ENCODE measurements at places on chromosomes 5 and 9.
A peak's percentile ranks its signal among the peaks of the same experiment; 100 is the strongest.

GRCh38 chr9:132671620-132672412, 1.6 kb downstream of the GTF3C4 start:
- DNase-seq, result peak; percentile 12

DNA sequence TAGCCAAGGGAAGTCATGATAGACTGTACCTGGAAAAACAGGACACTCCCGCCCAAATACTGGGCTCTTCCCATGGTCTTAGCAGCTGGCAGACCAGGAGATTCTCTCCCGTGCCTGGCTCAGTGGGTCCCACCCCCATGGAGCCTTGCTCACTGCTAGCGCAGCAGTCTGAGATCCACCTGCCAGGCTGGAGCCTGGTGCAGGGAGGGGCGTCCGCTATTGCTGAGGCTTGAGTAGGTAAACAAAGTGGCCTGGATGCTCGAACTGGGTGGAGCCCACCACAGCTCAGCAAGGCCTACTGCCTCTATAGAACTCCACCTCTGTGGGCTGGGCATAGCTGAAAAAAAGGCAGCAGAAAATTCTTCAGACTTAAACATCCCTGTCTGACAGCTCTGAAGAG, 10.1 kb upstream of the THG1L start:
- DNase-seq, result no peak

- peak; percentile 19 for DNase-seq
Measured at GRCh38 chr5:19608444-19609002, 379.5 kb downstream of the CDH18 start.

DNA sequence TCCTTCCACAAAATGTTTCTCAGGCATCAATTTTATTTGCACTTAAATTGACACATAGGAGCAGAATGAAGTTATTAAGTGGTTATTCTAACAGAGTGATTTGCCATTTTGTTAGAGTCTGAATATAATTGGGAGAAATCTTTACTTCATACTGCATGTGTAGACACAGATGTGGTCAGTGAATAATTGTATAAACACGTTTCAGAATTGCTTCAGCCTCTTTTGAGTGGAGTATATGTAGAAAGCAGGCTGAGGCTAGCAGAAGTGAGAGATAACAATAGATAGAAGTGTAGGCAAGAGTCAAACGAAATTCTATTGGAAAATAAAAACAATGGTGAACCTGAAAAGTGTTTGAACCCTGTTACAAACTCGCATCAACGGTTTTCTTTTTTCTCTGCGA, 270.7 kb downstream of the TMEM167A start:
- no peak for DNase-seq

DNA sequence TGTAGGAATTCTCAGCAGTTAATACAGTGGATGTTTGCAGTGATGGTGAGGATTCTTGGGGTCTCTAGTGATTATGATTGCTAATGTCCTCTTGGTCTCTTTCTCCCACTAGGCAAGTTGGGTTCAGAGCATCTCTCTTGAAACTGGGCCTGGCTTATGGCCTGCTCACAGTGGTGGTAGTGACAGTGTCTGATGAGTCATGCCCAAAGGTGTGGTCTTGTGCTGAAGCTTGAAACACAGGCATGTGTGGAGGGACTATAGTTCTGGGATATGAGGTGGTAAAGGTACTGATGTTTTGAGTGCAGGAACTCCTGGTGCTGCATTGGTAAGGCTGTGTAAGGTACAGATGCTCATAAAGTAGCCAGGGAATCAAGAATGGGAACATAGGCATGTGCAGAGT, 231.1 kb downstream of the FAM170A start:
- no peak for DNase-seq

GRCh38 chr5:121033334-121033733, 569.2 kb downstream of the PRR16 start:
- no peak for DNase-seq

GRCh38 chr5:73903169-73903568, 277.2 kb downstream of the ARHGEF28 start:
- no peak for DNase-seq

GRCh38 chr5:67222243-67223025, 25.8 kb upstream of the CD180 start:
- DNase-seq, result no peak

- DNase-seq, result no peak
Measured at GRCh38 chr5:161442471-161442870, 104.1 kb downstream of the GABRB2 start.

GRCh38 chr5:97980291-97980690, 793.2 kb upstream of the RGMB start:
- no peak for DNase-seq

GRCh38 chr9:130927995-130928900, 10.8 kb downstream of the FIBCD1 start:
- no peak for DNase-seq

- no peak for DNase-seq
Measured at GRCh38 chr5:137624786-137625349, 111.0 kb downstream of the KLHL3 start.

DNA sequence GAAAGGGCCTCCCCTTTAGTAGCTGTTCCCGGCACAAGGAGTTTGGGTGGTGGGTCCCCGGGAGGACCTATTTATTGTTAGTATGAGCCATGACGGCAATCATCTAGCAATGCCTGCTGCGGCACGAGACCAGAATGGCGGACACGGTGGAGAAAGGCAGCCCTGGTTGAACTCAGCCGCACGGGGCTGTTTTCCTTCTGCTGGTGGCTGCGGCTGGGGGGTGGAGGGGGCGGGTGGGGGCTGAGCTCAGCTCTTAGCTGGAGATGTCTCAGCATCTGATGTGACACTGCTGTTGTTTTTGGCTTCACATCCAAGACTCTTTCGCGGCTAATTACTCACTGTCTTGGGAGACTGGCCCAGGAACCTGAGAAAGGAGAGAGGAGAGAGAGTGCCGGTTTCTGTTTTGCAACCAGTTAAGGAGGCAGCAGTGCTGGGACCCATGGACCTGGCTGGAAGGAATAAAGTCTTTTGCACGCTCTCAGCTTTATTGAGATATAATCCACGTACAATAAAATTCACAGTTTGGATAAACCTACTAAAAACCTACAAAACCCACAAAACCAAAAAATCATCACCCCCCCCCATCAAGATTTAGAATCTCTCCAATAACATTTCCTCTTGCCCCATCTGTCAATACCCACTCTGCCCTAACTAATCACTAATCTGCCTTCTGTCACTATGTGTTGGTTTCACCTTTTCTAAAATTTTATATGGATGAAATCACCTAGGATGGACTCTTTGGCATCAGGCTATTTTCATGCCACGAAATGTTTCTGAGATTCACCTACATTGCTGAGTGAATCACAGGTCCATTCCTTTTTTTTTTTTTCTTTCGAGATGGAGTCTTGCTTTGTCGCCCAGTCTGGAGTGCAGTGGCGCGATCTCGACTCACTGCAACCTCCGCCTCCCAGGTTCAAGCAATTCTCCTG, 81.8 kb upstream of the NEURL1B start:
- no peak for DNase-seq

DNA sequence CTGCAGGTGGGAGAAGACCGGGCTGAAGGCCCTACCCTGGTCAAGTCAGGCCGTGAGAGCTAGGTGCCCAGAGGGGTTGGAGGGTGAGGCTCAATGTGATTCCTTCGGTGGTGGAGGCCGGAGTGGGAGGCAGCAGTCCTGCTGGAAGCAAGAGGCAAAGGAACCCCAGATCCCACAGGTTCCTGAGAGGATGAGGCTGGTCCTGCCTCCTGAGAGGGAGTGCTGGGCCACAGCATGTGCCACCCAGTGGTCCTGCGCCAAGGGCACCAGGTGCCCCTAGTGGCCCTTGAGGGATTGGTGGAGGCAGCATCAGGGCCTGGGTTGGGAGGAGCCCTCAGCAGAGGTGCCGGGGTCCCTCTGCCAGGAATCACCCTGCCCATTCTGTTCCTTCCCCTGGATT, 59.1 kb downstream of the BARX1 start:
- no peak for DNase-seq

GRCh38 chr5:149902177-149902576, 42.4 kb downstream of the PDE6A start:
- DNase-seq, result peak; percentile 38

DNA sequence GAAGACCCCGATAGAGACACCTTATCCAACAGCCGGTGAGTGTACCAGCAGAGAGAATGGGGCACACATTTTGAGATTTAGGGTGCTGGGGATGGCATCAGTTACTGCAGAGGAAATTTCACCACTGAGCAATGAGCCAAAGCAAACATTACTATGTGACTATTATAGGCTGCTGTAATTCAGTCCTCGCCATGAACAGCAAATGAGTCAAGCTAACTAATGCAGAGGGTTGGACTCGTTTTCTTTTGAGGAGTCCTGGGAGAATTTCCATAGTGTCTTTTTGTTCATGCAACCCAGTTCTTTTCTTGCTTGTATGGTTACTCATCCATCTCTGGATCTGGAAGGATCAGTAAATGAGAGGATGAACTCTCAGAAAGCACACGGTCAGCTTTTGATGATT, 323.8 kb downstream of the PSAT1 start:
- no peak for DNase-seq

- DNase-seq, result no peak
Measured at GRCh38 chr9:69317081-69317480, 7.9 kb upstream of the ENTREP1 start.

- DNase-seq, result no peak
Measured at GRCh38 chr9:81874931-81875330, 53.3 kb upstream of the SPATA31D4 start.

GRCh38 chr9:131959056-131959455, 120.6 kb downstream of the MED27 start:
- DNase-seq, result no peak

DNA sequence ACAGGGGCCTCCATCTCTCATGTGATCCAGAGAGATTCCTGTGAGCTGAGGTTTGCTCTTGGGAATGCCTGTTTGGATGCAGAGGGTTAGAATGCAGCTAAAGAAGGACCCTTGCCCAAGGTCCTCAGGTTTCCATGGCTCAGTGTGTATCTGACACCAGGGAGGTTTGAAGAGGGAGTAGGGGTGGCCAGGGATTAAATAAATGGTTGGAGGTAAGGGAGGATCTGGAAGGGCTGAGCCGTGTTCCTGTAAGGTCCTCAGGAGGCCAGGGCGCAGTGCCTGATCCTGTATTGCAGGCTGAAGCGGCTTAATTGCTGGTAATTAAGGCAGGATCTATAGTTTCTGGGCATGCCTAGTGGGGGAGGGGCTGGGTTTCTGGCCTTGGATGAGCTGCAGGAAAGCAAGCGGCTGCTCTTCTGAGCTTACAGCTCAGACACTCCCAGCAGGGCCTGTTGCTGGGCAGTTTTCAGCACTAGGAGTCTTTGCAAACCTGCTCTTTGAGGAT, 41.5 kb upstream of the MAP1B start:
- DNase-seq, result no peak

GRCh38 chr5:169861934-169862333, 118.4 kb downstream of the INSYN2B start:
- no peak for DNase-seq

- DNase-seq, result no peak
Measured at GRCh38 chr9:100419166-100419565, 7.8 kb upstream of the MSANTD3 start.

GRCh38 chr5:179916523-179916922, 8.8 kb upstream of the TBC1D9B start:
- no peak for DNase-seq

GRCh38 chr5:10057356-10057755, 192.3 kb downstream of the ATPSCKMT start:
- DNase-seq, result no peak

DNA sequence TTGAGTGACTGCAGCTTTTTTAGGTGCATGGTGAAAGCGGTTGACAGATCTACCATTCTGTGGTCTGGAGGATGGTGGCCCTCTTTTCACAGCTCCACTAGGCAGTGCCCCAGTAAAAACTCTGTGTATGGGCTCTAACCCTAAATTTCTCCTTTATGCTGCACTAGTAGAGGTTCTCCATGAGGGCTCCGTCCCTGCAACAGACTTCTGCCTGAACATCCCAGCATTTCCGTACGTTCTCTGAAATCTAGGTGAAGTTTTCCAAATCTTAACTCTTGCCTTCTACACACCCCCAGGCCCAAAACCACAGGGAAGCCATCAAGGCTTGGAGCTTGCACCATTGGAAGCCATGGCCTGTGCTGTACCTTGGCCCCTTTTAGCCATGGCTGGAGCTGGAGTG, 1898.1 kb upstream of the NUDT12 start:
- DNase-seq, result no peak

- no peak for DNase-seq
Measured at GRCh38 chr5:62296998-62297397, 9.0 kb upstream of the KIF2A start.

GRCh38 chr9:121956808-121957207, 136.3 kb downstream of the TTLL11 start:
- no peak for DNase-seq

DNA sequence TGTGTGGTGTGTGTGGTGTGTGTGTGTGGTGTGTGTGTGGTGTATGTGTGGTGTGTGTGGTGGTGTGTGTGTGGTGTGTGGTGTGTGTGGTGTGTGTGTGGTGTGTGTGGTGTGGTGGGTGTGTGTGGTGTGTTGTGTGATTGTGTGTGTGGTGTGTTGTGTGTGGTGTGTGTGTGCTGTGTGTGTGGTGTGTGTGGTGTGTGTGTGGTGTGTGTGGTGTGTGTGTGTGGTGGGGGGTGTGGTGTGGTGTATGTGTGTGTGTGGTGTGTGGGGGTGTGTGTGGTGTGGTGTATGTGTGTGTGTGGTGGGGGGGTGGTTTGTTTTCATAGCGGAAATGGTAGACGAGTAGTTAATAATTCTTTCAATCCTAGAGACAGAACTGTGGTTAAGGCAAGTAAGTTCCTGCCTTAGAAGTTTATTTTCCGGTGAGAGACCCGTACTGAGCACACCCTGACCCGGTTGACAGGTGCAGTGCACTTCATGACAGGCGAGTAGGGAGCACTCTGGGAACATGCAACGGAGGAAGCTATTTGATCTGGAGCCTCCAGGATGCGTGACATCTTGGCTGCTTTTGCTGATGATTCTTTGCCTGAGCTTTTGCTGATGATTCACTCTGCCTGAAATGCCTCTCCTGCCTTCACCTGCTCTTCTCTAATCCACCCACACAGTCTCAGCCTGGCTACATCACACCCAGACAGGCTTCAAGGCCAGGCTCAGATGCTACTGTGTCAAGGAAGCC, 21.7 kb upstream of the FAT2 start:
- no peak for DNase-seq

DNA sequence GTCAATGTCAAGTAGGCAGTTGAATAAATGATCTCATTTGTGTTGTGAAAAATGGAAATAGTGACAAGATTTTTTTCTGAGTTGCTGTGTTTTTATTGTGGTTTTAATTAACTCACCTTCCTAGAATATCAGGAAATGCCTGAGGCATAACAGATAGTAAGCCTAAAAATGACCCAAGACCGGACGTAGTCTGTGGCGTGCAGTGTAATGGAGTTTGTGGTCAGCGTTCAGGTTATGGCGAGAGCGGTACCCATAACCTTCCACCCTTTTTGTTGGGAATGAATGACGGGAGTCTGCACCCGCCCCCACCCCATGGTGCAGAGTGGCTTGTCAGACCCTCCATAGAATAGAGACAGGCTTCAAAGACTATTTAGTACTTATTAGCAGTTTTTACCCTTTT, 119.3 kb downstream of the GALNT10 start:
- no peak for DNase-seq

GRCh38 chr9:32340361-32340760, 44.1 kb upstream of the ACO1 start:
- DNase-seq, result no peak

- DNase-seq, result no peak
Measured at GRCh38 chr5:172554562-172554961, 86.5 kb upstream of the NEURL1B start.

- no peak for DNase-seq
Measured at GRCh38 chr9:124517600-124517999, 10.4 kb upstream of the NR5A1 start.

Measured in NB4 (cell line).